AG09309 (cell line): ENCODE measurements at places on chromosomes 5 and 9.

DNA sequence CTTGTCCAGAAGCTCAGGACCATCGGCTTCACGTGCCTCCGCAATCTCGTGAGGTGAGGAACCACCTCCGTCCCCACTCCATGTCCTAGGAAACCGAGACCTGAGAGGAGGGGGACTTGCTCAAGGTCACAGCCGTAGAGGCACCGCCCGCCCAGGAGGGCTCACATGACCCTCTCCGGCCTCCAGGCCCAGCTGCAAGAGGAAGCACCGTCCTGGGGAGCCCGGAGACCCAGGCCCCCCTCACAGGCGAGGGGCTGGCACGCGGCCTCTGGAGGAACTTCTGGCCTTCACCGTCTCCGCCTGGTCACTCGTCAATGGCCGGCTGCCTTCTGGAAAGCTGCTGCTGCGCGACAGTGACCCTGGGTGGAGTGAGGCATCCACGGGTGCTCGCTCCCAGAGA, 24.2 kb downstream of the FAM78A start:
- no peak for DNase-seq

- DNase-seq, result no peak
These were observed 419.5 kb upstream of the ACTBL2 start for GRCh38 chr5:57902095-57902494.

GRCh38 chr5:137923856-137924255, 34.6 kb downstream of the PKD2L2 start:
- DNase-seq, result no peak

DNA sequence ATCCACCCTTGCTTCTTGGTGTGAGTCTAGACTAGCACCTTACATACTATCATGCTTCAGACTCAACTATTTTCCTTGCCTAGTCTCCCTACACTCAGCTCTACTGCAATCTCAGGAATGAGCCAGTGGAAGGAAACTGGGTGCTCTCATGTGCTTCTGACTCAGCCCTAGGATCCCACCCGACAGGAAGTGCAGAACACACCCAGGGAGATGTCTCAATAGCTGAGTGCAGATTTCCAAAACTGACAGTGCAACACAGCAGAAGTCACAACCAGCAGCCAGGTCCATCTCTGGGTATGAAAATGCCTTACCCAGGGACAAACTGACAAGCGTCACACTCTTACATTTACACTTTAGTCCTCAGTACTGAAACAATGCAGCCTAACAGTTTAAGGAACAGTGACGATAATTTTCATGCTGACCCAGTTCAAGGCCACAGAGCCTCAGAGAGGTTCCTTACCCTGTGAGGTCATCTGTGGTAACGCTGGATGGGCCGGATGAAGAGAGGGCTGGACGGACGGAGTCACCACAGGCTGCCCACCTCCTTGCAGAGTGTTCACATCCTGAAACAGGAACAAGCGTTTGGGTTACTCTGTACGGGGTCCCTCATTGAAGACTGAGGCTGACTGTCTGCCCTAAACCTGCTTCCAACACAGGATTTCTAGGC, 33.0 kb downstream of the FKBP15 start:
- DNase-seq, result peak; percentile 75

DNA sequence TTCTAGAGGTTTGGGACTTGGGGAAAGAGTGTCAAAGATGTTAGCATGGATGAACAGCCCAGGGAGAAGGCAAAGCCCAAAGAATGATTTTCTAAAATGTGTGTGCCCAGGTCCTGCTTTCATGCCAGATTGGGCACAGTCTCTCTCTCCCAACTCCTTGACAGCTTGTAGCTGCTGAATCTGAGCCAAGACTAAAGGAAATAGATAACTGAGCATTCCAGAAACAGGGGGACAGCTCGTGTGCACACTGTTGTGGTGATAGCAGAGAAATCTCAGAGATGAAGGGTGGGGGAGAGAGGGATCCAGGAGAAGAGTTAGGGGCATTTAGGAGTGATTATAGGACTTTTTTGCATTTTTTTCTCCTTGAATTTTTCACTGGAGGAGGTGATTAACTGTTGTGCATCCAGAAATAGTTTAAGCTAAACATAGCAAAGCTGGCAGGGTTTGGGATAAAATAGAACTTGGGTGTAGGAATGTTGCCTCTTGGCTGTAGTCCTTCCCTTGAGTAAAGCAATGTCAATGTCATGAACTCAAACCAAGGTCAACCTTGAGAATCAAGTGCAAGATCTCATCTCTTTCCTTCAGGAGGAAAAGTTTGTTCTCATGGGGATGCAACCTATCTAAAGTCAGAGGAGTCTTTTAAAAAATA, 245.9 kb downstream of the SH3GL2 start:
- DNase-seq, result no peak

DNA sequence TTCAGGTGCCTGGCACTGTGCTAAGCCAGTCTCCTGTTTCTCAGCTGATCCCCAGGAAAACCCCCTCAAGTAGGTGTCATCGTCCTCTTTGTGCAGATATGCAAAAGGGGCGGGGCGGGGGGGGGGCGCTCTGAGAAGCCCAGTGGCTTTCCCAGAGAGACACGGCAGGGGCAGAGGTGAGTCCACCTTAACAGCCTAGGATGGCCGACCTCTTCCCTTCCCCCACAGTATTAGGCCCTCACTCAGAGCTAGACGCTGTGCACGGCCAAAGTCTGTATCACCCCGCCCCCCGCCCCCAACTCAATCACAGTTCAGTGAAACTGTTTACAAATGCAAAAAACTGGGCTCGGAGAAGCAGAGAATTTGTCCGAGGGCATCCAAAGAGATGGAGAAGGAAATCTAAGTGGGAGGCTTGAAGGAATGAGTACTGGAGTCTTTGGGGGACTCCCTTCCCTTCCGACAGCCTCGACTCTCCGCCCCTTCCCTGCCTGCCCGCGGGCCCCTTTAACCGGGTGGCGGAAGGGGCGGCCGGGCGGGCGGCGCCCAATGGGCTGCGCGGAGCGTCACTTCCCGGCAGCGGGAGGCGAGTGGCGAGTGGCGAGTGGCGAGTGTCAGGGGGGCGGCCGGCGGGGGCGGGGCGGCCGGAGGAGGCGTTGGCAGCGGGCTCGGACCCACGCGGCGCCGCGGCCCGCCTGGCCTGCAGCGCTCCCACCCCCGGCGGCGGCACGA, at the start of gene ERGIC1:
TSS of gene ERGIC1 (plus strand) at position 566 of the 729 bp plus-strand sequence. CDS start at position 729, 163 bp downstream.
- DNase-seq, result peak; percentile 21

DNA sequence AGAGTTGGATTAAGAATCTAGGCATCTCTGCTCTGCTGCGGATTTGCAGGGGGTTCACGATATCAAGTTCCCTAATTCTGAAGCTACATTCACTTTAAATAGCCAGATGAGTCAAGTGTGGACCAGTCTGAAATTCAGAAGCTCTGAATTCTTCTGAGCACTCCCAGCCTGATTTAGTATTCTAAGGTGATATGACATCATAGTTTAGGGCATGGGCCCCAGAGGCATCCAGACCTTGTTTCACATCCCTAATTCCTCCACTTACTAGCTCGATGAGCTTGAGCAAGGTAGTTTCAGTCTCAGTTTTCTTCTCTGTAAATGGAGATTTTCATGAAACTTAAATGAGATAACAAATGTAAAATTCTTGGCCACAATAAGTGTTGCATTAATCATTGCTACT, 65.2 kb downstream of the TMEM167A start:
- DNase-seq, result no peak

- no peak for DNase-seq
These were observed 15.7 kb downstream of the TTC23L start for GRCh38 chr5:34854459-34855174.
